ENCODE measurements at places on chromosomes 7 and 10.

DNA sequence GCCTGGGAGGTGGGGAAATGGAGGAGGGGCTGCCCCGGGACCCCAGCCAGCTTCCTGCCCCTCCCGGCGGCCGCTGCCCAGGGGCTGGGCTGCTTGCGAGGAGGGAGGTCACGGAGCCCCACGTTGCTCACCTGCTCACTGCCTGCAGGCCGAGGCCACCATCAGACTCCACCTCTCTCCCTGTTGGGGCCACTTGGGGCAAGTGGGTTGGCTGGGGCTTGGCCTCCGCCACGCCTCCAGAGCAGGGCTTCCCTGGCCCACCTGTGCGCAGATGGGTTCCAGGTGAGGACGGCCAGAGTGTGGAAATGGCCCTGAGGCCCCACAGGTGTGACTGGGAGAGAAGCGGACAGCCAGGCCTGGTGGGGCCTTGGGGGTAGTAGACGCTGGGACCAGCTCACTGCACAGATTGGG is 82.8 kb upstream of the DIP2C start:
- DNase-seq, result no peak

- DNase-seq, result no peak
Observed at GRCh38 chr7:151233804-151234203, 1.5 kb downstream of the CHPF2 start.

- DNase-seq, result no peak
Observed at GRCh38 chr7:139823959-139824521, 5.0 kb upstream of the TBXAS1 start.

- DNase-seq, result peak; percentile 82
Observed at GRCh38 chr10:86376852-86377796, 10.5 kb upstream of the GRID1 start.

DNA sequence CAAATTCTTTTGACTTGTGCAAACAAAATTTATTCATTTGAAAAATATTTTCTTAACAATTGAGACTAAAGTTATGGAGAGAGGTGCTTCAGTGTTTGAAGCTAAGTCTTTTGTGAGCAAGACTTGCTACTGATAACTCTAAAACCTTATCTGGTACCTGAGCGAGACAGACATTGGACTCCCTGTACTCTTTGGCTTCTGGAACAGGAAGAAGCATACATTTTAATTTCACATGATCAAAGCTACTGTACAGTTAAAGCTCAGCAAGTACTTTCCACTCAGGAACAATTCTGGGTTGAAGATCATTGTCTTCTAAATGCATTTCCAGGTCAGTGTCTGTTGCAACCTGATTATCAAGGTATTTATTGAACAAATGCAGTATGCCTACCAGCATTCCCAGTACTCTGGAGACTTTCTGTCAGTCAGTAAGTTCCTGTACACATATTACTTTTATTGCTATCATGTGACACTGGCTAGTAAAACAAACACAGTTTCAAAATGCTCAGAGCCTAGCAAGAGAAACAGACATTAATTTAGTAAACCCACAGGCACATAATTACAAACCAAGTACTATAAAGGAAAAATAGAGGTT is 42.4 kb downstream of the CABCOCO1 start:
- no peak for DNase-seq

DNA sequence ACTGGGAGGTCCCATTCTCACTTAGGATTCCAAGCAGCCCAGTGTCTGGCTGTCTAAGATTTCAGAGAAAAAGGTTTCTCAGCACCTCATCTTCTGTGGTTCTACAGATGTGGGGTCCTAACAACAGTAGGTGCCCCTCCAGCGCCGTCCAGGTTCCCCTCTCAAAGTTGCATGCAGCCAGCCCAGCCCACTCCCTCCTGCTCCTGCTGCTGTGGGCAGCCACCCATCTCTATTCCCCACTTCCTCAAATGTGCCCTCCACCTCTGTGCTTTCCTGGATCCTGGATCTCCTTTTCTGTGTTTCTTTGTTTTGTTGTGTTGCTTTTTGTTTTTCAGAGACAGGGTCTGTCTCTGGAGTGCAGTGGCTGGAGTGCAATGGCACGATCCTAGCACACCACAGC is 13.3 kb upstream of the SLC18A3 start:
- DNase-seq, result no peak

GRCh38 chr10:3783316-3783681 is 1.7 kb downstream of the KLF6 start:
- peak; percentile 60 for DNase-seq

GRCh38 chr10:49001870-49002672 is 62.4 kb upstream of the LRRC18 start:
- no peak for DNase-seq

- DNase-seq, result no peak
Observed at GRCh38 chr7:135666846-135667245, 4.5 kb downstream of the STMP1 start.

GRCh38 chr10:103055105-103055504 is 137.0 kb downstream of the CNNM2 start:
- DNase-seq, result no peak

- DNase-seq, result no peak
Observed at GRCh38 chr7:20158684-20159083, 58.5 kb downstream of the MACC1 start.

- no peak for DNase-seq
Observed at GRCh38 chr7:121301446-121302213, 27.2 kb upstream of the WNT16 start.

DNA sequence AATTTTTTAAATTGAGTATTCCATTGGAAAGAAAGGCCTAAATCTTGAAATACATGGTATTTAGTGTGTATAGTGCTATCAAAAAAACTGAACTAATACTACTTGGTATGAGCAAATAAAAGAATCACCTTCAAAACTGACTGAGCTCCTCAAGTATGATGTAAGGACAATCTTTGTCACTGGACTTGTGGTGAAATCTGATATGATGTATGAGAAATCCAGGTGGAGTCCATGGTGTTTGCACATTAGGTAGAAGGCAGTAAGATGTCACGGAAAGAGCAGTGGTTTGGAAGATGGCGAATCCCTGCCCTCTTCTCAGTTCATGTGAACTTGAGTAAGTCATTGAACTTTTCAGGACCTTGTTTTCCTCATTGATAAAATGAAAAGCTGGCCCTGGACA is 62.1 kb upstream of the COL1A2 start:
- DNase-seq, result no peak

DNA sequence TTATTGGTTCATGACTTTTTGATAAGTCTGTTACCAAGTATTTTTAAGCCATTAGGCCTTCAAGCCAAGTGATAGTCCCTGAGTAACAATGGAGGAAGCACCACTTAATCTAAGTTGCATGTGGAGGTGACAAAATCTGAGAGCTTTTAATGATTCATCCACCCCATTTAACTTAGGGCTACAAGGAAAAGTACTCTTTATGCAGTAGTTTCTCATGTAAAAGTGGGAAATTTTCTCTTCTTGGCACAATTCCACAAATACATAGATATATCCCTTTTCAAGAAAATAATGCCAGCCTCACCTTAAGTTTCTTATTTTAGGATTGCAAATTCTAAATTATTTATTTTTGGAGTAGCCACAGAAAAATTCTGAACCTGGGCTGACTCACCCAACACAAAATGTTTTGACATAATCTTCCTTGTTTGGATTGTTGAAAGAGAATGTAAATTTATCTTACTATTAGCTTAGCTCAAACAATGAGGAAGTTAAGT is 85.7 kb downstream of the SUGCT start:
- DNase-seq, result no peak

GRCh38 chr10:132208462-132209050 is 21.8 kb downstream of the DPYSL4 start:
- no peak for DNase-seq

DNA sequence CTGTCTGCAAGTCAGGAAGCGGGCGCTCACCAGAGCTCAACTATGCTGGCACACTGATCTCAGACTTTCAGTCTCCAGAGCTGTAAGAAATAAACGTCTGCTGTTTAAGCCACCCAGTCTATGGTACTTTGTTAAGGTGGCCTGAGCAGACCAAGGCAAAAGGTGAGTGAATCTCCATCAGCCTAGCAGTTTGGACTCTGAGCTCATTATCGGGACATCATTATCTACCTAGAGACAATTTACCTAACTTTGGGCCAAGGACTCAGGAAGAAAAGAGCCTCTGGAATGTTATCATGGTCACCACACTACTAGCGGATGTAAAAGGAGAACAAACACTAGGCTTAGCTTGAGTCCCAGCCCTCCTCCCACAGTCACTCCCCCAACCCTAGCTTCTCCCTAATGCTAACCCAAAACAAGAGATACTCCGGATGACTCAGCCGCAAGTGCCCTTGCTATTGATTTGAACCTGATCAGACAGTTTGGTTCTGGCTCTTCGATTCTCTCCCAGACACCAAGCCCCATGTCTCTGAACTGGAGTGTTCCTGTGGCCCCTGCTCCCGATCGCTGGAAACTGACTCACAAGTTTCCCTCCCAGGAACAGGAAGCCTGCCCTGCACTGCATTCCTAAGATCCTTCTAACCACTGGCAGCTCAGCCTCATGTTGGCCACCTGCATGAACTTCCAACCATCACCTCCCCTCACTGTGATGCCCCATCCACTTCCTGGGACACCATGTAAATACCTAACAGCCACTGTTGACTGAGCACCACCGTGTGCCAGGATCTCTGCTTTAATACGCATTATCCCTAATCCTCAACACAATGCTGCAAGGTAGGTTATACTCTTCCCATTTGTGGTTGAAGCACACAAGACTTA is 34.5 kb downstream of the CREB3L2 start:
- no peak for DNase-seq

DNA sequence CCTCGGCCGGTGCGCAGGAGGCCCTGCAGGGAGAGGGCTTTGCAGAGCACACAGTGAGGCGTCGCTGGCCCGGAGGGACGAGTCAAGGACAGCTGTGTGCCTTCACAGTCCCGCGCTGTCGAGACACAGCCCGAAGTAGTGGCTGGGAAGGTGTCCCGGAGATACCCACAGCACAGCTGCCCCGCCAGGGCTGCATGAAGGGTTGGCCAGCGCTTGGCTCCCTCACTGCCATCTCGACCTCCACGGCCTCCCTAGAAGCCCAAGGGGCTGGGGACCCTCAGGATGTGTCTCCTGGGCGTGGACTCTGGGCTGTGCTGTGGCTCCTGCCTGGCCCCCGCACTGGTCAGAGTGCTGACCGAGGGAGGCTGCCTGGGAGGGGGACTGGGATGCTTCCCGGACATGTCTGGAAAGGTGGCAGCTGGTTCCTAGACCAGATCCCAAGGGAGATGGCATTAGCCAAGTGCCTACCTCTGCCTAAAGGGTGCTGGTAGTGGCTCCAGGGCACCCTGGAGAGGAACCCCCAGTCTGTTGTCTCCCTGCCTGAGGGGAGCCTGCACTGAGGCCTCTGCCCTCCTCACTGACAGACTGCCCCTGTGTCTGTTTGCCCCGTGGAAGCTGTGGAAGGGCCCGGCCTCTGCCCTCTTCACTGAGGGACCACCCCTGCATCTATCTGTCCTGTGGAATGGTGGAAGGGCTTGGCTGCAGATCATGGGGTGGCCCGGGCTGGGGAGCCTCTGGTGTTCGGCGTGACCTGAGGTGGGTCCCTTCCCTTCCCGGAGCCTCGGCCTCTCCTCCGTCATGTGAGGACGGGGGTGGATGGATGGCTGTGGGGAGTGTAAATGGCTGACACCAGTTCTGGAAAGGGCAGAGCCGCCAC is 5.8 kb downstream of the ELFN1 start:
- no peak for DNase-seq

DNA sequence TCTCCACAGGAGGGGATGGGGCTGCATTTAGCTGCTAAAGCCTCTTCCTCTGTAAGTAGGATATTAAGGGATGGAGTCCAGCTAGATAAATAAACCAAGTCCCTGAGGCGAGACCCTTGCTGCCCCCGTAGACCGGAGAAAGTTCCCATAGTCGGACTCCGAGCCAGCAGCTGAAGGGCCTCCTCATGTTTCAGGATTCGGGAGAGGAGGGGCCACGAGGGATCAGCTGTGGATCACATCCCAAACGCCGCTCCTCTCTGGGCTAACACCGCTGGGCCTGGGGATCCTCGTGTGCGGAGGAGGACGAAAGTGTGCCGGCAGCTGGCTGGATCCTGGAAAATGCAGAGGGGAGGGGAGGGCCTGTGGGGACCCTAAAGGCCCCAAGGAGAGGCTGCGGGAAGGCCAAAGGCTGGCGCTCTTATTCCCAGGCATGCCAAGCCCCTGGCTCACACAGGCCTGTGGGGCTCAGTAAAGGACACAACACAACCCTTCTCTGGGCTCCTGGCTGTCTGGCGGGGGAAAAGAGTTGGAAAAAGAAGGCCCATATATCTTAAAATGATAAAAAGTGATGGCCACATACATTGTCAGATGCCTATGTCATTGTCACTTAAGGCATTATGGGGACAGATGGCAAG is 82.5 kb upstream of the TMEM72 start:
- DNase-seq, result no peak

- no peak for DNase-seq
Observed at GRCh38 chr10:114668375-114669080, 10.5 kb upstream of the ABLIM1 start.

- DNase-seq, result no peak
Observed at GRCh38 chr7:117731455-117731854, 141.8 kb downstream of the CTTNBP2 start.

- DNase-seq, result no peak
Observed at GRCh38 chr10:28508304-28508925, 24.5 kb upstream of the WAC start.

DNA sequence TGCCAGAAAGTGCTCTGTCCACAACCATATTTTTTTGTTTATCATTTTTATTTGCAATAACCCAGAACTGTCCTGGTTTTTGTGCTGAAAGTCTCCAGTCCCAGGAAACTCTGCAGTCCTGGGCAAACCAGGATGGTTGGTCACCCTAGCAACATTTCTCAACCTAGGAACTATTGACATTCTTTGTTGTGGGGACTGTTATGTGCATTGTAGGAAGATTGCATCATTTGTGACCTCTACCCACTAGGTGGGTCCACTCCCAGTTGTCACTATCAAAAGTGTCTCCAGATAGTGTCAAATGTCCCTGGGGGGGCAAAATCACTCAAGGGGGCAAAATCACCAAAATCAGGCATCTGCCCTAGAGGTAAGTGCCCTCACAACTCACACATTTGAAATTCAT is 14.0 kb upstream of the SRI start:
- DNase-seq, result no peak

DNA sequence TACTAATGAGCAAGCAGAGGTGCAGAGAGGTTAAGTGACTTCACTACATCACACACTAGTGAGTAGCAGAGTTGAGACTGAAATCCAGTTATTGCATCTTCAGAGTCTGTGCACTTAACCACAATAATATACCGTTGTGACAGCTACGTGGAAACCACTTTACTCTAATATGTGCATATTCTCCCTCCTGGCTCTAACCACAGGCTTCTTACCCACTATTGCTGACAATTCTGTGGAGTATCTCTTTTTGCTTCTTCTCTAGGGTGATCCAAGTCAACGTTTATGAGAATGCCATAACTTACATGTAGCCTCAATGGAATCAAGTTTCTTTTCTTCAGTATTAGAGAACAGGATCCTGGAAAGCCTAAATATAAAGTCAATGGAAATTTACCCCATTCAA is 64.2 kb upstream of the MEOX2 start:
- no peak for DNase-seq

- DNase-seq, result no peak
Observed at GRCh38 chr7:132256721-132257212, 319.5 kb downstream of the PLXNA4 start.

- no peak for DNase-seq
Observed at GRCh38 chr10:82861889-82862288, 986.9 kb downstream of the NRG3 start.

- no peak for DNase-seq
Observed at GRCh38 chr7:137147338-137147720, 196.2 kb downstream of the PTN start.

Measured in stimulated activated CD8-positive, alpha-beta memory T cell treated with anti-CD3 and anti-CD28 coated beads, Interleukin-2, amount 100 ng/mL, for 48 hours (primary cell).